ENCODE measurements at places on chromosomes 1 and 21.
A peak's percentile ranks its signal among the peaks of the same experiment; 100 is the strongest.

DNA sequence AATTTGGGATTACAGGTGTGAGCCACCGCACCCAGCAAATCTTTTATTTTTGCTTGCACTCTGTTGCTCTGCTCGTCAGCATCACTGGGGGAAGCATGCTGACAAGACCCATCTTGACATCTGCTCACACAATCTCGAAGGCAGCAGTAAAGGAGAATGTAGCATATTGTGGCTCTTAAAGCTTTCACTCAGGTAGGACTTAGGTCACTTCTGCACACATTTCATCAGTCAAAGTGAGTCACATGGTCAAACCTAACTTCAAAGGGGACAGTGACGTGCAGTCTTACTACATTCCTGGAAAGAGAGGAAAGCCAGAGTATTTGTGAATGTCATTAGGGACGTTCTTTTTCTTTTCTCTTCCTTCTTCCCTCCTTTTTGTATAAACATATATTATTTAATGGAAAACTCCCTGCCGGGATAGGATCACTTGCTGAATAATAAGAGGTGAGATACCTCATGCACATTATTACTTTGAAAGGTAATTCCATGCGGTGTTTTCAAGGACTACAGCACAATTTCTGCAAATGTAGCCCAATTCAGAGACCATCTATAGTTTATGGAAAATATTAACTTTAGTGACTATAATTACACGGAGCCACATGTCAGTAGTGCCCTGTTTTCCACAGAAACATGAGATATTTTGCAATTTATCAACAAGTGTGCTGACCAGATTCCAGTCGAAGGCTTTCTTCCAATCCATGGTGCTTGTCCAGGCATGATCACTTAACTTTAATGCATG, 19.3 kb upstream of the ACBD6 start:
- no peak for DNase-seq

DNA sequence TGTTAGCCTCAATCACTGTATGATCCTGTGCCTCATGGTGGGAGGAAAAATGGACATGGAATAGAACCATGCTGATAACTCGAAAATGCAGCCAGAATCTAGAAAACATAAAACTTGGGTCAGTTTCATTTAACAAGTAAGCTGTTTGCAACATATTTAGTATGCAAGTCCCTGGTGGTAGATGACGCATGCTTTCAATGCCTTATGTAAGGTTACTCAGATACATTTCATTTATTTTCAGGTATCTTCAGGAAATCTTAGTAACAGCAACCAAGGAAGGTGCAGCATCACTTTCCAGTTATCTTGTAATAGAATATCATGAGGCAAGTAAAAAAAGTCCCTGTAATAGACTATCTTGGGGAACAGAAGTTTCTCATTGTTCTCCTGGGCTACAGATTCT, 92.9 kb downstream of the RYR2 start:
- DNase-seq: no peak

DNA sequence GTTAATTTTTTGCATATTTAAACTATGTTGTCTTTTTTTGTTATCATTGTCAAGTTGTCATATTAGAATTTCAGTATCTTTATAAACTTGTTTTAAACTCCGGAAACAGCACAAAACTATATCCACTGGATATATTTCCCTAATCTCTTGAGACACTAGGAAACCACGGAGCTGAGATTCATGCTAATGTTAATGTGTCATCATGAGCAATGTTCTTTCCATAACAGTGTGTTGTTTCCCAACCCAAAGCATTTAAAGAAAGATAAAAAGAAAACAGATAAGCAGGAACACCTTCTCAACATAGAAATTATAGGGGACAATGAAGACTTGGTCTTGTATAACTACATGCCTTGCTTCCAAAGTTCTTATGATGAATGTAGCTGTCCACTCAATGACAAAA, 626.2 kb upstream of the TMPRSS15 start:
- no peak for DNase-seq

DNA sequence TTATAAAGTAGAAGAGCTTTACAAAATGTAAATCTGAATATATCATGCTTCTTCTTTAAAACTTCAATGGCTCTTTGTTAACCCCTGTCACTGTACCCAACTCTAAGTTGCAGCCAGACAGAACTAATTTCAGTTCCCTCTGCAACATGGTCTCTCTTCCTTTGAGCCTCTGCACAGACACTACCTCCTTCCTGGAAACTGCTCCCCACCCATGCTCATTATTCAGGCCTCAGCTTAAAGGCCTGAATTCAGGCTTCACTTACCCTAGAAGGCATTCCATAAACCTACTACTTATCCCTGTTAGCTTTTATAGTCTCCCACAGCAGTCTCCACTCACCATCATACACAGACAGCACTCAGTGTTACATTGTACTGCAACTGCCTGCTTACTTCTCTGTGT, 2.6 kb upstream of the EEIG2 start:
- no peak for DNase-seq

DNA sequence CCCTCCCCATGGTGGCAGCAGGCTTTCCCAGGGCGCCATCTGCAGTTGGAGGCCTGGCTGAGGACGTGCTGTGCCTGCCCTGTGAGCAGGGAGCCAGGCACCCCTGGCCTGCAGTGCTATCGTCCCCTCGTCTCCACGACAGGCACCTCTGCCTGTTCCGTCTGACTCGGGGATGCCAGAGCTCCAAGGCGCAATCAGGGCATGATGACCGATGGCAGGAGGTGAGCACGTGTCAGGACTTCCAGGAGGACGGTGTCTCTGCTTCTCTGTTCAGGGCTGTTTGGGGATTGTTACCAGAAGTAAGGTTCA, 125.2 kb downstream of the PCBP3 start:
- no peak for DNase-seq

DNA sequence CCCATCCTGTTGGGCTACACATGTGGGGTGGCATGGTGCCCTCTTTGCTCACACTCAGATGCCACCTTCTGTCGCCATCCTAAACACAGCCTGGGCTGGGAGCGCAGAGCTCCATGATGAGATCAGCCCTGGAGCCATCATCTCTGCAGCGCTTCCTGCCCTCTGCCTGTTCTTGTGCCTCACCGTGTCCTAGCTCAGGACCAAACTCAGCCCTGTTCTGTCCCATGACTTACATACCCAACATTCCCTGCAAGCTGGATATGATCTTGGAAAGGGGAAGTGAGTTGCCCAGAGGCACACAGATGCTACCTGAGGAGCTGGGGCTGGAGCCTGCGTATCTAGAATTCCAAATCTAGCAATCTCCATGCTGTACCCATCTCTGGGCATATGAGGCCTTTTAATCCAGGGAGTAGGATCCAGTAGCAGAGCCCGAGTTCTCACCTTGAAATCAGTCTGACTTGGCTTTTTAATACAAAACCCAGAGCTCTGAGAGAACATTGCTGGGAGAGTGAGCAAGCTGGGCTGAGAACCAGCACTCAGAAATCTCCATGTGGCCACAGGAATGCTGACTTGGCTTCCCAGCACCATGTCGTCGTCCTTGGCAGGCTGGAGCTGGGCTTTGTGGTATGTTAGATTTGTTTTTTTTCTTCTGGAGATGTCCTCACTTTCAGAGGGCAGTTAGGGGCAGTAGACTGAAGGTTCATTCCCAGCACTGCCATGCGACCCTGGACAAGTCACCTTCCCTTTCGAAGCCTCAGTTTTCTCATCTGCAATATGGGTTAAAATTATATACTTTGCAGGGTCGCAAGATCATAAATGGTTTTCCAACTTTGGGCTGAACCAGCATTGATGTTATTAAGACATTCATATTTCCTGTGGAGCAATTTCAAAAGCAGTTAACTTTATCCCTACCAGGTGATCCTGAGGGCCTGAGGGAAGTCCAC, 2.6 kb downstream of the ALPL start:
- no peak for DNase-seq

DNA sequence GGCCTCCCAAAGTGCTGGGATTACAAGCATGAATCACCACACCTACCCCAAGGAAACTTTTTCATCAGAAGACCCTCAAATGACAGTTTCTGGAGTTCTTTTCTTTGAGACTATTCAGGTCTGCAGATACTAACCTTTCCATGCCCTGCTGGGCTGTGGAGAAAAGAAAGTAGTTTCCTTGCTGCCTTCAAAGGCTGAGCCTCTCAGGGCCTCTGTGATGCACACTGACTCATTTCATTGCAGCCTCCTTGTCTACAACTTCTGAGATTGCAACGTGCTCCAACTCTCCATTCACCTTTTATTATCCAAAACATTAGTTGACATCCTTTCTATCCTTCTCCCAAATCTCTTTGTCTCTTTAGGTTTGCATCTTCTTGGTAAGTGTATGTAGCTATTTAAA, 8.8 kb upstream of the SAMSN1 start:
- DNase-seq: no peak

GRCh38 chr21:39161064-39161463, 22.2 kb downstream of the PSMG1 start:
- DNase-seq: no peak

DNA sequence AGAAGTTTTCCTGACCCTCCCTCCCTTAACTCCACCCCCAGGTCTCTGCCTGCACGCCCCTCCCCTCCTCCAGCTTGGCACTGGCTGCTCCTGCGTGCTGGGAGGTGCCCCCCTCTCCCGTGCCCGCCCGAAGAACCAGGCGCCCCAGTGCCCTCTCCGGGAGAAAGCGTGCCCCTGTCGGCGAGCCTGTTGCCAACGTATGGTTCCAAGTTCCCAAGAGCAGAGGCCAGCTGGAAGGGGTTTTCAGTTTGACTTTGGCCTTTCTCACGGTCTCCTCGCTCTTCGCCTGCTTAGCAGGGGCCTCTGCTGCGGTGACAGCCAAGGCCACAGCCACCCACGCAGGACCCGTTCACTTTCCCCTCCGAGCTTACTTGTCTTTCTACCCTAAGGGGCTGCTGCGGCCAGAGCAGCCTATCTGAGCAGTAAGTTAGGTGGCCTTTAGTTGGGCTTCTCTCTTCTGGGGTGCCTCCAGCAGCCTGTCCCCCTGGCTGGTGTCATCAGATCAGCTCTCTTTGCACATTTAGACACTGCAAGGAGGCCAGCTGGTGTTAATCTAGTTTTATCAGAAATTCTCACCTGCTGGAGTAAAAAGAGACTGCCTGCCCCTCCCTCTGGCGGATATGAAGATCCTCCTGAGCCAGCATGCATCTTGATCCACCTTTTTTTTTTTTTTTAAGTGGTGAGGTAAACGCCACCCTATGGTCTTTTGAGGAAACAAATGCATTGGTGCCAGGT, 1.5 kb downstream of the STUM start:
- DNase-seq: peak; percentile 38

DNA sequence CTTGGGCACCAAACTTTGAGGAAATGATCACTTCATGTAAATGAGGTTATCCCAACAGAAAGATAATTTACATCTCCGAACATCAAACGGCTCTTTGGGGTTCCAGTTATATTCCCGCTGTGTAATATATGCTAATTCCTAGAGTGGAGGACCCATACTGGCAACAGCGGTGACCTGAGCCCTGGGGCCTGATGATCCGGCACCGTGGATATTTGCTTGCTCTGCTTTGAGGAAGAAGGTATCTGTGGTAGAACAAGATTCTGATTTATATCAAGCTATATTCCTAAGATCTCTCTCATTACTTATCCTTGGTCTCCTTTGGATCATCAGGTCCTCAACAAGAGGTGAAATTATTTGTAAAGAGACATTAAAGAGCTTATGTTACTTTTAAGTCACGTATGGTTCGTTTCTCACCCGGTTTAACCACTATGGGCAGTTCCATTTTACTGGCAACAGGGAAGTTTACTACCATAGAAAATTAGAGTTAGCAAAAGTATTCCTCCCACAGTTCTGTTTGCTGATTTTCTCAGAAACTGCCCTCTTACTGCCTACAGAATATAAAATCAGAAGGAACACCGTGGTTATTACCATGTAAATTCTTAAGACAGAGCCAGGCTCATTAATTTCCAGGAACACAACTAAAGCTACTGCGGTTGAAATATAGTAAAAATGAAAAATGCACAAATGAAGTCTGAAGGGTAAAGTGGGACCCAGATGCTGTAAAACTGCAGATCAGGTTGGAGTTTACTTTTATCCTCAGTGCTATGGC, 56.7 kb downstream of the MRPL39 start:
- no peak for DNase-seq

- no peak for DNase-seq
Observed at GRCh38 chr1:46772571-46772970, 26.3 kb upstream of the CYP4B1 start.

DNA sequence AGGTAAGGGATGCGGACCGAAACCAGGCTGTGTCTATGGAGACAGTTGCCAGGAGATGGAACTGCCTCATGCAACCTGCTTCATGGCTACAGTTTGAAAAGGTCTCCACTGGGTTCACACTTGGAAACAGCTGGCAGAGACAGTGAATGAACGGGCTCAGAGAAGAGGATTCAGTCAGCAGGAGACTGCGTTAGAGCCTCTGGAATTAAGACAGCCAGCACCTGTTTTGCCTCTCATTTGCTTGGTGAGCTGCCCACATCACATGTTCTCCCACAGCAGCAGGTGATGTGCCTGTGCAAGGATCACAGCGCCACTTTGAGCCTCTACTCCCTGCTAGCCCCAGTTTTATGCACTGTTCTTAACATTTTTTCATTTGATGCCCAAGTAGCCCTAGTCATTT, 321.0 kb downstream of the PLPP3 start:
- DNase-seq: no peak

- no peak for DNase-seq
Observed at GRCh38 chr1:75067975-75068374, 66.2 kb upstream of the LHX8 start.

DNA sequence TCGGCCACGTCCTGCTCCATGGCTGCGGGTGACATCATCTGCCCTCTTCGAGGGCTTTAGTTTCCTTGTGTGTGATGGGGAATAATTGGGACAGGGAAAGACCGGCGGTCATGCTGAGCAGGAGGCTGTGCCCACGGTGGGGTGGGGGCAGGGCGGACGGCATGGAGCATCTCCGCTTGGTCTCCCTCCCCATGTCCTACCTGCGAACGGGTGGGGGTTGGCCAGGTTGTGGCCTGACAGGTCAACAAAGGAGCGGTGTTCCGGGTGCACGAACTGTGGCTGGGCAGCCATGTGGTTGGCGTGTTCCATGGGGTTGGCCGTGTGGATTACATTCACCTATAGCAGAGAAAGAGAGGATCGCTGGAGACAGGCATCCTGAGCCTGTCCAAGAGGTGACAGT, 80.0 kb downstream of the PIK3CD start:
- DNase-seq: no peak

- no peak for DNase-seq
Observed at GRCh38 chr1:204376919-204377799, 17.4 kb upstream of the PLEKHA6 start.

DNA sequence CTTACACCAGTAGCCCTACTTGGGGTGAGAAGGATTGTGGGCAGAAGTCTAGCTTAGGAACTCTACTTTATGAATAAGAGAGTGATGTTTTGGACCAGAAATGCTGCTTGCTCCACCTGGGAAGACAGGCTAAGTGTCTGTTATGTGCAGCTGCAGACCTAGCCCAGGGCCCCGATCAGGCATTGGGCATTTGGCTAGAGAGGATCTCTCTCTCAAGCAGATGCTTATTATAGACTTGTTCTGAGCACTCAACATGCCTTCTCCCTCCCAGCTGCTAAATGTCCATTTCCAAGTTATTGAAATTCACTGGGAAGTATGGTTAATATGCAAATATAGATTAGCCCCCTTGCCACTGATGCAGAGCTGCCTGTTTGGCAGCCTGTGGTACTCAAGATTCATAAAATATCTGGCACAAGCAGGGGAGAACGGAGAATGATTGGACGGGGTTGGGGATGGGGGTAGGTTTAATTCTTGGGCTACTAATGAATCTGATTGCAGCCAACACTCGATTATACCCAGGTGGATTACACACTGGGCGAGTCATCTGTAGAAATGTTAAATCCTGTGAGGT, 115.9 kb downstream of the KCND3 start:
- DNase-seq: no peak
